ENCODE measurements at places on chromosomes 16 and 17. TPM values are rescaled to one million over a fixed set of nuclear protein-coding genes. Genes with fewer than 3 reads are reported as not detected.

- peaks cover 6% of the 10 kb centered on the region for H3K4me1 ChIP-seq
- no peak overlapping the region for H3K27ac ChIP-seq
- peak; percentile 52 for DNase-seq
- no peaks in the 10 kb centered on the region for H3K36me3 ChIP-seq
- no peaks in the 10 kb centered on the region for H3K27me3 ChIP-seq
Observed at GRCh38 chr17:8832711-8833352, 33.7 kb upstream of the MFSD6L start.

DNA sequence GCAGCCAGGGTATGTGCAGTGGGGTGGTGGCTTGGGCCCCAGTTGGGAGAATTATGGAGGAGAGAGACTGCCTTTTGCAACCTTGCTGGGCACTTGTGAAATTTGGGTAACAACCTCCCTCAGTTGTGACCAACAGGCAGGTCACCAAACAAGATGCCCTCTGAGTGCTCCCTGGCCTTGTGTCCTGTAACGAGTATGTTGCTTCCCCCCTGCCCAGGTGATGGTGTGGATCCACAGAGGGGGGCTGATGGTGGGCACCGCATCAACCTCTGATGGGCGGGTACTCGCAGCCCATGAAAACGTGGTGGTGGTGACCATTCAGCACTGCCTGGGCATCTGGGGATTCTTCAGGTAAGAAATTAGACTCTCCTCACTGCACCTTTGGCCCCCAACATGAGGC, 74.3 kb downstream of the SLC6A2 start:
- DNase-seq: no peak
- peaks cover 31% of the 10 kb centered on the region for H3K27me3 ChIP-seq
- H3K27ac ChIP-seq: no peak overlapping the region
- no peaks in the 10 kb centered on the region for H3K36me3 ChIP-seq
- H3K4me1 ChIP-seq: no peaks in the 10 kb centered on the region
- H3K4me3 ChIP-seq: no peak overlapping the region

The CEMP1 gene
- not detected for total RNA-seq

DNA sequence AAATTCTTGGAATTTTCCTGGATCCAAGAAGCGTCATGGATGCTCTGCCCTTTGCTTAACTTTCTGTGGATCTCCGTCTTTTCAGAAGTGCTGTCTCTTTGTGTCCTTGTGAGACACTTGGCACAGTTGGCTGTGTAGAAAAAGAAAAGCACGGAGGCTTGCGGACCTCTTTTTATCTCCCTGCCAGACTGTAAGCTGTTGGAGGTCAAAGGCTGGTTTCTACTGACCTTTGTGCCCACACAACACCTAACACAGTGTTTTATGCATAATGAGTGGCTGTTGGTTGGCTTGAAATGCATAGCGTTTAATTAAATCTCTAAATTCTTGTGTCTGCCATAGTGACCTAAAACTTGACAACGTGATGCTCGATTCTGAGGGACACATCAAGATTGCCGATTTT, 75.7 kb upstream of the CACNG3 start:
- H3K27ac ChIP-seq: no peak overlapping the region
- no peak for DNase-seq
- H3K4me3 ChIP-seq: no peak overlapping the region
- no peaks in the 10 kb centered on the region for H3K36me3 ChIP-seq

DNA sequence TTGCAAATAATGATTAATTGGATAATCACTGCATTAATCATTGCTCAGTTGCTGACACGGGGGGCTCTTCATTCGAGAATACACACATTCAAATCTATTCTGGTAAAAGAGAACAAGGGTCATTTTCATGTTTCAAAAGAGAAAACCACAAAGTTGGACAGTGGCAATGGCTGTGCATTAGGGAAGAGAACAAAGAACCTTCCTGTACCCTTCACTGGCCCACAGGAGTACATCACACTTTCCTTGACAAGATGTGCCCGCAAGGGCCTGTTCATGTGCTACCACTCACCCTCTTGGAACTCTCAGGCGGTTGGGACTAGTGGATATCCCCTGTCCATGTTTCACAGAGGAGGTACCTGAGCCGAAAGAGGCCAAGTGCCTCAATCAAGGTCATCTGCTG, 223.2 kb downstream of the ZFHX3 start:
- H3K4me3 ChIP-seq: no peak overlapping the region
- no peak overlapping the region for H3K27ac ChIP-seq
- peaks cover 5% of the 10 kb centered on the region for H3K36me3 ChIP-seq
- no peak for DNase-seq
- H3K4me1 ChIP-seq: peaks cover 4% of the 10 kb centered on the region
